D721Med (cell line): ENCODE measurements at places on chromosomes 7 and 10.

DNA sequence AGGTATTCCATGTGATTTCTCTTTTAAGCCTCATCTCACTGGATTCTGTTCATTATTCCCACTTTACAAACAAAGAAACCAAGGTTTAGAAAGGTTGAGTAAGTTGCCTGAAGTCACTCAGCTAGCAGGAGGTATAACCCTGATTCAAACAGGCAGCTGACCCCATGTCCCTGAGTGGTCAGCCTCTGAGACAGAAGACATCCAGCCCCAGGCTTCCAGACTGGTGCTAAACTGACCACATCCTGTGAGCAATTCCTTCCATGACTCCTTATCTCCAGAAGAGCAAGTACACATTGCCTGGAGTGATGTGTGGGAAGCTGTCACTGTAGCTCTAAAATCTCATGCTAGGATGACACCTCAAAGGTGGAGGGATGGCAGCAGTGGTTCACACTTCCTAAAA, 3.7 kb downstream of the PLPP4 start:
- DNase-seq = no peak

- no peak for DNase-seq
Observed at GRCh38 chr7:139436806-139437205, 46.7 kb downstream of the KLRG2 start.

DNA sequence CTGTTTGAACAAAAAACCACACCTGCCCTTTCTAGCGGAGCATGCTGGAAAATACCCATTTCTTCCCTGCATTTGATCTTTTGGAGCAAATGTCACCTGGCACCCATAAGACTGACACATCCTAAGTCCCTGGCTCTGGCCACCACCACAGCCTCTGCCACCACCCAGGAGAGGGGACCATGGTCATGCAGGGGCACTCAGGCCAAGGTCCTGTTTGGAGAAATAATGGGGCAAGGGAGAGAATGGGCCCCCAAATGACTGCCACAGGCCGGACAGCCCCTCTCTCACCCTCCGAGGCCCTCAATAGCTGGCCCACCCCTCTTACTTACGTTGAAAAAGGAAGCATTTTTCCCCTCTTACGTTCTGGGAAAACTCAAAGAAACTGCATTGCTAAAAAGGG, 35.4 kb downstream of the RGS10 start:
- DNase-seq = no peak

DNA sequence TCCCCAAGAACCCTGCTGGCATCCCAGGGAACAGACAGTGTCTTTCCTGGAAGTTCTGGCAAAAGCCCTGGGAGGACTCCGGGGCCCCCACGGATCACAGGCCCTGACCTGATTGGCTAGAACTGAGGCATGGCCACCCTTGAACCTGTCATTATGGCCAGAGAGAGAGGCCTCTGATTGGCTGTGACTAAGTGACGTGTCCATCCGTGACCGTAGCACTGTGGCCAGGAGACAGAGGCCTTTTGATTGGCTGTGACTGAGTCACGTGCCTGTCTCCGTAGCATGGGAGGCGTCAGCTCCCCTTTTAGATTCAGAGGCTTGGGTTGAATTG, 163.8 kb downstream of the RGS10 start:
- no peak for DNase-seq

DNA sequence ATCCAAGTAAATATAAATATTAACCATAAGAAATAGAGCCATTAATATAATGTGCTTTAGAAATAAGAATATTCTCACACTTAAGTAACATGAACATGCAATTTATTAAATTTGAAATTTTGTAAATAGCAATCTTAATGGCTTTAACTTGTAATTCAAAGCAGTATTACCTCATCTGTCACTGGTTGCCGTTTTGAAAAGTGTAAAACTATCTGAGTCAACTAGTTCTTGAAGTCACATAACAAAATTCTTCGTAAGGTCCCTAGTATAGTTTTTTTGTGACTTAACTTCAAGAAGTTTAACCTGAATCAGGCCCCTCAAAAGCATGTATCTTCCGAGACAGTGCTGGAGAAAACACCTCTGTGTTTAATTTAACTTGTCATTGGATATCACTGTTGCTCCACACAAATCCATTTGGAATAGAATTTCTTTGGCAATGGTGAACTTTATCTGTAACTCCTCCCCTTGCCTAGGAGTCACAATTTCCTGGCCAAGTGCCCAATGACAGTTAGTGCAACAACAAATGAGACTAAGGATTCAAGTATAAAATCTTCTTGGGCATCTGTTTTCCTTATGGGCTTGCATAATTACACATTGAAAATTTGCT, 47.1 kb downstream of the NT5C2 start:
- DNase-seq = no peak

GRCh38 chr7:45408409-45408737, 165.8 kb upstream of the ADCY1 start:
- DNase-seq = no peak

GRCh38 chr10:91634898-91635297, 2.0 kb upstream of the PPP1R3C start:
- no peak for DNase-seq

- DNase-seq = no peak
Observed at GRCh38 chr10:3902054-3902808, 117.2 kb upstream of the KLF6 start.

DNA sequence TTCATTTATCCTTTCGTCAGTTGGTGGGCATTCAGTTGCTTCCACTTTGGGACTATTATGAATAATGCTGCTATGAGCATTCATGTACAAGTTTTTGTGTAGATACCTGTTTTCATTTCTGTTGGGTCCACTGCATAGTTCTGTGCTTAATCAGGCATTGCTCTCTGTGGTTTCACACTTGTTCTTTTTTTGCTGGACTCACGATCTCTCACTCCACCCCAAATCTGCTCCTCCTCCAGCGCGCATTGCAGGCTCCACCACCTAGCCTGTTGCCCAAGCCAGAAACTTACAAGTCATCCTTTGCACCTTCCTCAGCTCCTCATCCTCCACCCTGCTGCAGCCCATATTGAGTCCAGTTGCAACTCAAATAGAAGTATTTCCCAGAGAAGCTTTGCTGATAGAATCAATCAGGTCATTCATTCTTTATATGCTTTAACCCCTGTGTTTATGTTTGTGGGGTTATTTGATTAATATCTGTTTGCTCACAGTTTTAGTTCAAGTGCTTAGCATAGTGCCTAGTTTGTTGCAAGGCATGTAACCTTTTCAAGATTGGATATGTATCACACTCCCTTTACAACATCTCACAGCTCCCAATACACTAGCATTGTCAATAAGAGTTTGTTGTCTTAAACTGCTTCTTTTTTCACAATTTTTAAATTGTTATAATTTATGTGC, 16.6 kb upstream of the AFAP1L2 start:
- no peak for DNase-seq

- no peak for DNase-seq
Observed at GRCh38 chr10:77214799-77215198, 422.8 kb downstream of the KCNMA1 start.

DNA sequence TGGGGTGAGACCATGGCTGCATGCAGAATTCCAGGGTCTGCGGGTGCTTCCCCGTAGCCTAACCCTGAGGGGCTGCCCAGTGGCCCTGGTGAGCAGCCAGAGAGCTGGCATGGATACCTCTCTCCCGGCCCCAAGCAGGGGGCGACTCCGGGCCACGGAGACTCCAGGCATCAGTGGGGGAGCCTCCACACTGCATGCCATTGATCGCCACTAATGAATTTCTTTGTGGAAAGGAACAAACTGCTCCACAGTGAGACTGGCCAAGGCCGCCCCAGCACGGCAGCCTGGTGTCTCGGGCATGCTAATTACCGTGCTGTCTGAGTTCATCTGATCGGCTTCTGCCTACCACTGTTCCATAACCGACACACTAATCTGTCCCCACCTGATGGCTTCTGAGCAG, 184.4 kb downstream of the GRID1 start:
- no peak for DNase-seq

GRCh38 chr7:17153536-17153935, 144.9 kb upstream of the AHR start:
- no peak for DNase-seq

DNA sequence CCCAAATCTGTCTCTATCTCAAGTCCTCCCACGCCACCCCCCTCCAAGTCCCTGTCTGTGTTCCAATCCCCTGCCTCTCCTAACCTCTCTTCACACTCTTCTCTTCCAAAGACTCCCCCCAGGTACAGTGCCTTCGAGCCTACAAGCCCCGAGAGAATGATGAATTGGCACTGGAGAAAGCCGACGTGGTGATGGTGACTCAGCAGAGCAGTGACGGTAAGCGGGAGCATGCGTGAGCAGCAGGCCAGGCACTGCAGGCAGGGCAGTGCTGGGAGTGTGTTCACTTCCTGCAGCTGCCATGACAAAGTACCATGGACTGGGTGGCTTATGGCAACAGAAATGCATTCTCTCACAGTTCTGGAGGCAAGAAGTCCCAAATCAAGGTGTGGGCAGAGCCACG, 23.4 kb downstream of the ARHGEF5 start:
- DNase-seq = no peak

- DNase-seq = no peak
Observed at GRCh38 chr7:158321936-158322615, 265.5 kb downstream of the PTPRN2 start.

- no peak for DNase-seq
Observed at GRCh38 chr10:11225935-11226334, 208.3 kb downstream of the CELF2 start.

DNA sequence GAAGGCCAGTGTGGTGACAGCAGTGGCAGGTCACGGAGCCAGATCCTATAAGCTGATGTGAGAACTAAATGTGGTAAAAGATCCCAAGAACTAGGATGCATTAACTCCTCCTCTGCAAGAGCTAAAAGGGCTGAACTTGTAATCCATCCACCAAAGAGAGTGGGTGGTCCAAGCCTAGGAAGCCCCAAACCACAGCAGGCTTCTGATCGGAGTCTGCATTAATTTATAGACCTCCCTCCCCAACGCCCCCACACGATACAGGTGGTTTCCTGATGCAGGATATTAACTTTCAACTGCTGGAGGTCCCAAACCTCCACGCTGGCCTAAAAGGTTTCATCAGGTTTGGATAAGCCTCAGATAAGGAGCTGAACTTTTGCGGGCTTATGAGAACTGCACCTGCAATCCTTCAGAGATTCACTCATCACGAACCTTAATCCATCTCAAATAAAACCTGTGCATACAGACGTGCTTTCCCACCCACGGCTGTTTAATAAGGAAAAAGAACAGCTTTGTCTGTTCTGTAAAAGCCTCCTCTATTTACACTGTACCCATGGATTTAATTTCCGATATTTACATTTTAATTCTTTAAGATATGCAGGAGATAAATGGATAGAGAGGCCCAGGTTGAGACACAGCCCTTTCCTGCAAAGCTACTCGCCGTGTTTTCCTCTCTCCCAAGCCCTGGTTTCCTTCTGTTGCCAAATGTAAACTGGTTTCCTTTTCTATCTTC, 74.9 kb downstream of the GFRA1 start:
- no peak for DNase-seq

GRCh38 chr7:156173346-156173745, 361.1 kb upstream of the SHH start:
- DNase-seq = no peak

GRCh38 chr10:27345455-27345920, 104.9 kb upstream of the ACBD5 start:
- no peak for DNase-seq

DNA sequence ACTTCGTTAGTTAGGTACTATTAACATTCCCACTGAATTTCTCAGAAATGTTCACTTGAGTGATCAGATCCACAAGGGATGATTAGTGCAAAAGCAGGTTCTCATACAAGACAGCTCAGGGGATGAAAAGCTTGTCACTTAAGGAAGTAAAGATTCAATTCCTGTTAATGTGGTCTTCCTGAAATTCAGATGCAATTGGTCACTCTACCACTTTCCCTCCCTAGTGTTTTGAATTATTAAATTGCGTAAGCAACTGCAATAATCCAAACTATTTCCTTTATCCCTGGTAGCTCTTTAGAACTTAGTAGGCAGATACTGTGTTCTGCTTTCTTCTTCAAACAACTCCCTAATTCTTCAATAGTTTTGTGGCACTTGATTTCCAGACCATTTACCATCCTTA, 121.4 kb downstream of the MAGI2 start:
- no peak for DNase-seq

DNA sequence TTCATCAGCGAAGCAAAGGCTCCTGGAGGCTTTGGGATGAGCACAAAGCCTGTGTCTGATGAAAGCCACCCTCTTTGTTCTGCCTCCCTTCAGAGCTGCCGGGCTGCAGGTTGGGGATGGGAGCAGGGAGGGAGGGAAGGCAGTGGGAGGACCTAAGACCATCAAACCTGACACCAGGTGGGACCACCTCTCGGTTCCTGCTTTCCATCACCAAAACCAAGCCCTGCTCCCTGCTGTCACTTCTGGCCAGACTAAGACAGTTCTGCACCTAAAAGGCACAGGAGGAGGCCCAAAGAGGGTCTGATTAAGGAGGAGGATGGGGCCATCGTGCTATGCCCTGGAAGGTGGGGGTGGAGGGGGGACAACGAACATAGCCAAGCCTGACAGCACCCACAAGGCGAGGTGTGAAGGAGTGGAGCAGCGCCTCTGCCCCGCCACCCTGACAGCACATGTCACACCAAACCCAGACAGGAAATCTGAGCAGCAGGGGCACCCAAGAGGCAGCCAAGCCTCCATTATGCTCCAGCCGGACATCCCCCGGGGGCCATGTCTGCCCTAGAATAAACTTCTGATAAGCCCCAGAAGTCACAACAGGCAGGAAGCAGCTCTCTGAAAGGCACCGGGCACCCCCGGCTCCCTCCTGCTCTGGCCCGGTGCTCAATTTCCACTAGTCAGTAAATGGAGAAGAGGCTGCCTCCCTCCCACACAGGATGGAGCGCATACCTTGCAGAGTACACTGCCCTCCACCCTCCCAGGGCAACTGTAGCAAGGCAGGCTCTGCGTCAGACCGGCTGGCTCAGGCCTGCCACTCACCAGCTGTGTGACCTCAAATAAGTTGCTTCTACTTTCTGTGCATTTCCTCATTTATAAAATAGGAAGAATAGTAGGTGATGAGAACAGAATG, 48.9 kb downstream of the DLG5 start:
- no peak for DNase-seq
